ENCODE measurements at places on chromosomes 1 and 21.

DNA sequence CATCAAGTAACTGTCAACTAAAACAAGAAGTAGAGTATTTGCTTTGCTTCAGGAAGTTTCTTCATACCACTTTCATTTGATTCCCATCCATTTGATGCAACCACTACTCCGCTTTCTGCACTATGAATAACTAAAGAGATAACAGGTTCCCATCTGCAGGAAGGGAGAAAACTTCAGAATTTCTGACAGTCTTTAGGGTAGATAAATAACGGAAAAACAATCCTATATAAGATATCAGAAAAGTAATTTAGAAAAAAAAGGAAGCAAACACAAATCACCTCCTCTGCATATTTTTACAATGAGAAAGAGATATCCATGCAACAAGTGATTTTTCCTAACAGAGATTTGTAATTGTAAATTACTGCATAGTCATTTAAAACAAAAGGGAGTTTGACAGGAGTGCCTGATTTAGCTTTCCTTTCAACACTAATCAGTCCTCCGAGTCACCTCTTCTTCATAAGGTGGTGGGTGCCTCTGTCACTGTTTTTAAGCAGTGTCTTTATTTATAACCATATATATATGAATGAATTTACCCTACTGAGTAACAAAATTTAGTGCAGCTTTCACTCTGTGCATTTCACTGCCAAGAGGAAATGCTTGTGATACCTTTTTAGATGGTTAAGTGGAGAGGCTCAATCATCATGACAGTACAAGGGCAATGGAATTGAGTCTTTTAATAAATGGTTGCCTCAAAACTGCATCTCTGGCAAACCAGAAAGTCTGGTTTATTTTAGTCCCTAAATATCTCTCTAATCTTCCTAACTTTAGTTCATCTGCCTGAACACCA is 1920.4 kb downstream of the MRPL39 start:
- DNase-seq, result no peak

DNA sequence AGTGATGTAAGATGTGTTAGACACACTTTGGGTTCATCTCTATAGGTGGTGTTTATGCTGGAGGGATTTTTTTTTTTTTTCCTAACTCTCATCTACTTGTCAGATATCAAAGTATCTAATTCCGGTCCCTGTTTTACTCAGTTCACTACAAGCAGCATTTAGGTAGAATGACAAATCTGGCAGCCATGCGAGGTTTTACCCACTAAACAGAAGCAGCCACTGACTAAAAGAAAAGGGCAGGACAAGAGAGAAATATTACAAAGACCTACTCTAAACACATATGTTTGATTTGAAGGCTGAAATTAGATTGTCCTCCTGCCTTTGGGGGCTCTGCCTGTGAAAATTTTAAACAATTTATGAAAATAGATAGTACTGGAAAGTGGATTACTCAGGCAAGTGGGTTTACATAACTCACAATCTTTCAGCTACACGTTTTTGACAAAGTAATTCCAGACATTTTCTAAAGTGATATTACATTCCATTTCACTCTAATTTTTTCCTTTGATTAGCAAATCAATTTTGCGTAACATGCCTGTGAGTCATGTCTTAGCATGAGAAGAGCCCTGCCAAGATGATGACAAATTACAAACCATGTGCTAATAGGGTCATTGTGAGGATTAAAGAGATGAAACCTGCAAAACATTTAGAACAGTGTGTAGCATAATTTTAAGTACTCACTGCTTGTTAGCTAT is 172.6 kb downstream of the PLA2G4A start:
- DNase-seq, result no peak

GRCh38 chr1:205660361-205660760 is 19.9 kb downstream of the SLC45A3 start:
- DNase-seq, result no peak

GRCh38 chr1:154736841-154737240 is 128.9 kb upstream of the ADAR start:
- peak; percentile 28 for DNase-seq

- no peak for DNase-seq
Measured at GRCh38 chr1:183652547-183653461, at the start of gene APOBEC4. TSS of gene APOBEC4 (minus strand) at chr1:183653316. CDS start at chr1:183648781, 4,535 bp downstream.

- no peak for DNase-seq
Measured at GRCh38 chr1:14094611-14095400, 394.8 kb downstream of the PRDM2 start.

DNA sequence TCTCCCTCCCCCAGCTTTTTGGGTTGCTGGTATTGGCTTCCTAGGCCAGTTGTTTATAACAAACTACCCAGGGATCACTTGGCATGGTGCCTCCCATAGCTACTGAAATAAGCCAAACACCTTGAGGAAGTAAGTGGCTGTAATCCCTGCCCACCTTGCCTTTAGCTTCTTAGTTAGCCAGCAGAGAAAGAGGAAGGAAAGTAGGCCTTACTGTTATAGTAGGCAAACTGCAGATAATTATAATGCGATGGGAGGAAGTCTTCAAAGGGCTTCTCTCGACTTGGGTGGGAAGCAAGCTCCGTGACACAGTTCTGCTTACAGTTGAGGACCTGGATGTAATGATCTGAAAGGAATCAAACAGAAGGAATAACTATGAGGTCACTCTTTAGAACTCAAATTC is 8.2 kb downstream of the P3H1 start:
- DNase-seq, result no peak

GRCh38 chr1:156838972-156839371 is 19.9 kb downstream of the INSRR start:
- DNase-seq, result no peak

DNA sequence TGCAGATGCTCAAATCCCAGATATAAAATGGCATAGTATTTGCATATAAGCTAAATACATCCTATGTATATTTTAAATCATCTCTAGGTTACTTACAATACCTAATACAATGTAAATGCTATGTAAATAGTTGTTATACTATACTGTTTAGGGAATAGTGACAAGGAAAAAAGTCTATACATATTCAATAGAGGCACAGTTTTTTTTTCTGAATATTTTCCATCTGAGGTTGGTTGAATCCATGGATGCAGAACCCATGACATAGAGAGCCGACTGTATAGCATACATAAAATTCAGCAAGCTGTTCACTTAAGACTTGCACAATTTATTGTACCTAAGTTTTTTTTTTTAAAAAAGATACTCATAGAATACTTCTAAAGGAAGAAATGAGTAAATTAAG is 6.5 kb downstream of the TAF13 start:
- DNase-seq, result no peak

- DNase-seq, result no peak
Measured at GRCh38 chr1:205262731-205263171, 35.0 kb downstream of the TMCC2 start.

DNA sequence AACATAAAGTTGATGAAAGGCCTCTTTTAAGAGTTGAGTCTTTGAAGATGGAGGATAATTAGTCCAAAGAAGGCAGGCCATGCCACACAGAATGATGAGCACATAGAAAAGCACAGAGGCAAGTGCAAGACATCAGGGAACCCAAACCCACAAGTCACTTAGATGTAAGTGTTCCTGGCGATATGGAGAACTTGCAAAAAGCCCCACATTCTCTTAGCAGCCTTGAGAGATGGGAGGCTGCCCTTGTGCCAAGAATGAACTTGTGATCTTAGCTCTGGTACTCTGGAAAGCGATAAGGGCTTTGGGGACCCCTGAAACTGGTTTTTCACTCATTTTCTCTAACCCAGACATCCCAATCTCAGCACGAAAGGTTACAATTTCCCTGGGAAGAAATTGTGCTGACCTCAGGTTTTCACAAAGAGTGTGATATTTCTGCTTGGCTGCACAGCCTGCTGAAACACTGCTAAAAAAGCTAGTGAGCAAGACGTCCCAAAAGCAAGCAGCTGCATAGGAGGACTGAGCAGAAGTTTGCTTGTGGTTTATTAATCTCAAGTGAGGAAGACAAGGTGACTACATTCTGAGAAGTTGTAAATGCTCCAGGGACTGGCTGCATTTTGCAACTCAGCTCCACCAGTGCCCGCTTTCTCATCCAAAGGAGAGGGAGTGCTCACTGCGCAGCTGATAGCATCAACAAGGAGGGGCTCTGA is 496.9 kb upstream of the CAMK1G start:
- no peak for DNase-seq

GRCh38 chr1:184615301-184615700 is 139.4 kb downstream of the EDEM3 start:
- DNase-seq, result no peak

- DNase-seq, result no peak
Measured at GRCh38 chr1:169115891-169116585, 9.5 kb downstream of the ATP1B1 start.

DNA sequence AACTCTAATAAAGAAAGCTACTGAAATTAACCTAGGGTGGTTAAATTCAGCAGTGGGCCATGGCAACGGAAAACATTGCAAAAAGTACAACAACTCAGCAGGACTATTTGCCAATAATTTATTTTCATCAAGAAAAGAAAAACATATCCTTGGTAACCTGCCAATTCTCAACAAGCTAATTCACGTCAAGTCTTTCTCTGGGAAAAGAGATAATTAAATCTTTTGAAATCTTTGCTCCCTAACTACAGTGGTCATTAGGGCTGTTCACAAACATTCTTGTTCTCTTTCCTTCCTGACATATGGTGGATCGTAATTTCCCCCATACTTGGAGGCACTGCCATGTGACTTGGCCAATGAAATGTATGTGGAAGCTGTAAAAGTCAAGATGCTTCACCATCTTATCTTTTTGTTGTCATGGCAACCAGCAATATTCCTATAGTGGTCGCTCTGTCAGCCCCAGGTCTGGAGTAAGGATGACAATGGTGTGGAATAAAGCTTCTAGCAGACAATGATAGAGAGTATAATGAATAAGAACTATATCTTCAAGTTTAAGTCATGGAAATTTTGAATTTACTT is 29.6 kb upstream of the ZNF326 start:
- no peak for DNase-seq

DNA sequence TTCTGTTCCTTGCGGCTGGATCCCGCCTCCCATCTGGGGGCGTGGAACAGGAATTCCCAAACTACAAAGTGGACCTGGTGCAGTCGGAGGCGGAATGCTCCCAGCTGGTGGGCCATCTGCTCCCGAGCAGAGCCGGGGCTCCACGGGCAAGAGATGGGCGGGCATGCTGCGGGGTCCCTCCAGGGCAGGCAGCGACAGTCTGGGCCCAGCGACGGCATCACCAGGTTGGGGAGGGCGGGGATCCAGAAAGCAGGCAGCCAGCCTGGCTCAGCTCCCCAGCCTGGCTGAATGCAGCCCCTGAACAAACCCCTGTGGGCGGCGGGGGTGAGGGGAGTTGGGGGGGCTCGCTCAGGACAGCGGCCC is 3.6 kb downstream of the MEGF6 start:
- DNase-seq, result no peak

DNA sequence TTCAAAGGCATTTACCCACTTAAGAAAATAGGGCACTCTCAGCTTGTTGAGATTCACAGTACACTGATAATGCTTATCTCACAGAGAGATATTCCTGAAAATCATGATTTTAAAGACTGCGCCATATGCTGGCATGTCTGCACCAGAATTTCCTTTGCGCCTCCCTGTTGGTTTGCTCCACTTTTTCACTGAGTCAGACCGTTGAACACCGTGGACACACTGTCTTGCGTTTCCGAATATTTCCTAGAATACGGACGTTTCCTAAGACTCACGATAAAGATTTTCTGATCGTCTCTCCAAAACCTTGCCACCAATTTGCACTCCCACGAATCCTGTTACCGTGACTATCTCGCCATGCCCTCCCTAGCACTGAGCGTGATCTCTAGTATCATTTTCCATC is 497 bp upstream of the C1orf115 start:
- no peak for DNase-seq

DNA sequence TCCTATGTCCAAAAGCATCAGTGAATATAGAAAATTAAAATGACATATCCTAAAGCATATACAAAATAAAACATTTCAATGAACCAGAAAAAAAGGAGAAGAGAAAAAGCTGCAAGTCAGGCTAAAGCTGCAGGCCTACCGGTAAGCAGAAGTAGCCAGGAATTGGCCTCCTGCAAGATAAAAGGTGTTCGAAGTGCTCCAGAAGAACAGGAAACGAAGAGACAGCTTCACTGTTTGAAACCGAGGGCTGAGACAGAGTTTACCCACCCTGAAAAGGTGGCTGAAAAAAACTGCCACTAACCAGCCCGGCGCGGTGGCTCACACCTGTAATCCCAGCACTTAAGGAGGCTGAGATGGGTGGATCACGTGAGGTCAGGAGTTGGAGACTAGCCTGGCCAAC is 37.4 kb downstream of the NSL1 start:
- DNase-seq, result peak; percentile 7

- no peak for DNase-seq
Measured at GRCh38 chr1:116824631-116825206, 70.5 kb downstream of the CD2 start.

DNA sequence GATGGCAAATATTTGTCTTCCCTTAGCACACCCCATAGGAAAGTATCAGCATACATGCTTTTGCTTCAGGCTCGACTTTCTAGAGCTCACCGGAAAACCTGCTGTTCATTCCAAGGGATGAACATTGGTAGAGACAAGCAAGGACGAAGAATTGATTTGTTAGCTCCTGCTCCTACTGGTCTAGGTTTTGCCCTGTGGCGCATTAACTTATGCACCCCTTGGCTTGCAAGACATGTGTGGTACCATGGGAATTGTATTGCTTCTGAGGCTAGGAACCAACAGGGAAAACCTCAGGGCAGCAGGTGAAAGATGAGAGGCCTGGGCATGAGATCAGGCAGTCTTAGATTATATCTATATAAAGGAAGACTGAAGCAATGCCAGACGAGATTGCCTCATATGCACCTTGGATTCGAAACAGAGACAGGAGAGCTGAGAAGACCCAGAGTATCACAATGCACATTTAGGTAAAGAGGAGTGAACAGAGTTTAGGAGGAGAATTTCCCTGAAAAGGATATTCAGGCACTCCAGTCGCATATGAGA is 771.2 kb upstream of the B3GALT2 start:
- no peak for DNase-seq

DNA sequence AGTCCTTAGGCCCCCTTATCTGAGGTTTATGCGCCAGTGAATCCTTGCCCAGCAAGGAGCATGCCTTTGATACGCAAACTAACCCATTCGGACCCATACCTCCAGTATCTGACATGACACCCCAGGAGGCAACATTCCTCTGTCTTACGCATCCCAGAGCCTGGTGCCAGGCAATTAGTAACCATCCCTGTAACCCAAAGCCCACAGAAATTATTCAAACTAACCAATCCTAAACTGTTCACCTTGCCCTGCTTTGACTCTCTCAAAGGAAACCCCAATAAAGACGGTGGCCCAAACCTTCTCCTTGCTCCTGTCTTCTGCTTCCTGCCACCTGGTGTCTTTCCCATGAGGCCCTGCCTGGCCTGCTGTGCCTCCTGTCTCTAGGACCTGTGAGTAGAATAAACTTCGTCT is 36.4 kb downstream of the ZNF496 start:
- no peak for DNase-seq

GRCh38 chr1:147771226-147772125 is 11.1 kb upstream of the GJA5 start:
- DNase-seq, result no peak

- no peak for DNase-seq
Measured at GRCh38 chr1:98490099-98490498, 171.4 kb upstream of the SNX7 start.
